ENCODE measurements at places on chromosomes 1 and 21.

- no peak for DNase-seq
These were observed 152.8 kb downstream of the FOXD2 start for GRCh38 chr1:47590523-47591225.

DNA sequence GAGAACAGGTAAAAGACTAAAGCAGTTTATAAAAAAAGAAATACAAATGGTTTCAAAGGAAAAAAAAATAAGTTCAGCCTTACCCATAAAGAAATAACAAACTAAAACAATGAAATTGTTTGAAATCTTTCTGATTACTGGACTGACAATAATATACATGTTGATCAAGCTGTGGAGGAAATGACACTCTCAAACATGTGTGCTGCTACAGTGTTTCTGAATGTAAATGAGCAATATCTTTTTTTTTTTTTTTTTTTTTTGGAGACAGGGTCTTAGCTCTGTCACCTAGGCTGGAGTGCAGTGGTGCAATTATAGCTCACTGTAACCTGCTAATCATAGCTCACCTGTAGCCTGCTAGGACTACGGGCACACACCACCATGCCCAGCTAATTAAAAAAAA lies 6.5 kb downstream of the EPS15 start:
- DNase-seq, result no peak

DNA sequence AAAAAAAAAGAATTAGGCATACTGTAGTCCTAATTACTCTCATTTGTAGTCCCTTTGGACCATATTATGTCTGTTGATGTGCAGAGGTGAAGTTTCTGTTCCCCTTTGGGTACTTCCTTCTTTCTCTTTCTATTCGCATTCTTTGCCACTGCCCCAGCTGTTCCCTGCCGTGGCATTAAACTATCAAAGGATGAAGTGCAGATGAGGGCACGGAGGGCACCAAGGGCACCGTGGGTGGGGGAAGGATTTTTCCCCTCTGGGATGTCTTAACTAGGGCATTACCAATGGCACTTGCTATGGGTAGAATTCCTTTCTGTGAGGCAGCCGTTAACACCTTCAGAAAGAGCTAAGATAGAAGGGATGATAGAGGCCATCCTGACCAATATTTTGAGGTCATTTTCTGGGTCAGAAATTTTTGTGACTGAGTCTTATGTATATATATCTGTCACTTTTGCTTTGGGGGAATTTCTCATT lies 4.9 kb upstream of the MAPKAPK2 start:
- no peak for DNase-seq

DNA sequence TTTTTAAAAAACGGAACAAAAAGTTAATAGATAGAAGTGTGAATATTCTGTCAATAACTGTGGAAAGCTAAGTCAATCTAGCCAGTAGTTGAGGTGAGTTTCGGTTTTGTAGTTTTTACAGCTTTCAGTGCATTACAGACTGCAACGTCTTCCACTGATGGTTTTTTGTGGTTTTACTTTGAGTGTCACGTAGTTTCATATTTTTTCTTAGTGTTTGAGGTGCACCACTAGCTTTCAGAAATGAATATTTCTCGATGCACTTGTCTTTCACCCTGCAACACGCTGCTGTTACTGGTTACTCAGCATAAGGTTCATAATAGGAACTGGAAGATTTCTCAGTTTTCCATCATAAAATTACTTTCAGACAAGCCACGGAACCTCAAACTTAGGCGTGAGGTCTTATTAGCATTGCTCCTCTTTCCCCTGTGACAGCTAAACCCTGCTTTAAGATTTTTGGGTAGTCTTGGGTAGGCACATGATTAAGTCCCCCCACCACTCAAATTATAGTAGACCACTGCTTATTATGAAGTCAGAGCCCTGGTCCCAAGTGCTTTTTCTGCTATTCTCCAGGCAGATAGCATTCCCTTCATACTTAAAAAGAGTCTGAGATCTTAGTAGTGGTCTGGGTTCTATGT lies 1412.7 kb downstream of the KCNT2 start:
- no peak for DNase-seq

- DNase-seq, result no peak
These were observed 77.3 kb upstream of the GALNT2 start for GRCh38 chr1:229989591-229990248.

- no peak for DNase-seq
These were observed 34.2 kb downstream of the NEK2 start for GRCh38 chr1:211641044-211641800.
